ENCODE measurements at places on chromosomes 6 and 20.
A peak's percentile ranks its signal among the peaks of the same experiment; 100 is the strongest.

- no peak for DNase-seq
These were observed 207.5 kb downstream of the CLIC5 start for GRCh38 chr6:45808042-45808645.

- peak; percentile 64 for DNase-seq
These were observed 93.5 kb downstream of the CEBPB start for GRCh38 chr20:50283922-50284810.

- DNase-seq, result peak; percentile 67
These were observed 129.4 kb downstream of the BCAS1 start for GRCh38 chr20:53940907-53941545.

- DNase-seq, result no peak
These were observed 4.6 kb upstream of the CAPN11 start for GRCh38 chr6:44154067-44154466.

GRCh38 chr6:56764081-56764566 lies 121.4 kb upstream of the DST start:
- no peak for DNase-seq

DNA sequence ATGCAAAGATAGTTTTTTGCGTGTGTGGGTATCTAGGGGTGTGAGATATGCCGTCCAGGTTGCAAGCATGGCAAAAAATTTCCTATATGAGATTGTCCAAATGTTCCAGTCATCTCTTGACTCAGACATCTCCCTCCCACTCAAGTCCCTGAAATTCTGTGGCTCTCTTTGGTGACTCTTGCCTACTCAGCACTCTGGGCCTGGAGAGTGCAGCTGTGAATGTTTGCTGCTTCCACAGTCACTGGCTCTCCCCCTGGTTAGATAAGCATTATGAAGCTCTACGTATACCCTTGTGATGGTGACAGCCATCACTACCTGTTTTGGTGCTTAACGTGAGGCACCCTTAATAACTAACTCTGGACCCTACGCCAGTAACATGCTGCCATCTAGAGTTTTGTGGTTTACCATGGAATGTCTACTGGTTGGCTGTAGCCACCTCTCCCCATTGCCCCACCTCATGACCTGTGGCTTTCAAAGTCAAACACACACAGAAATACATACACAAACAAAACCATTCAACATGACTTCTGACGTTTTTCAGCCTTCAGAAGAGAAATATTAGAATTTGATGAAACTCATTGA lies 621.9 kb upstream of the CITED2 start:
- no peak for DNase-seq

DNA sequence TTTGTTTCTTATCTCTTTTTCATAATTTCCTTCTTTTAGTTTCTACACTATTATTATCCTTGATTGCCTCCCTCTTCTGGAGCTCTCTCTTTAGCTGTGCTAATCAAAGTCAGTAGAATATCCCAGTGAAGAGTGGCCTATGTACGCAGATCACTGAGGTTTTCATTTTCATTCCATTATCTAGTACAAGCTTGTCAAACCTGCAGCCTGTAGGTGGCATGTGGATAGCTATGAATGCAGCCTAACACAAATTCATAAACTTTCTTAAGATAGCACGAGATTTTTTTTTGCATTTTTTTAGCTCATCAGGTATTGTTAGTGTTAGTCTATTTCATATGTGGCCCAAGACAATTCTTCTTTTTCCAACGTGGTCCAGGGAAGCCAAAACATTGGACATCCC lies 825.7 kb upstream of the MAP3K7 start:
- DNase-seq, result no peak

DNA sequence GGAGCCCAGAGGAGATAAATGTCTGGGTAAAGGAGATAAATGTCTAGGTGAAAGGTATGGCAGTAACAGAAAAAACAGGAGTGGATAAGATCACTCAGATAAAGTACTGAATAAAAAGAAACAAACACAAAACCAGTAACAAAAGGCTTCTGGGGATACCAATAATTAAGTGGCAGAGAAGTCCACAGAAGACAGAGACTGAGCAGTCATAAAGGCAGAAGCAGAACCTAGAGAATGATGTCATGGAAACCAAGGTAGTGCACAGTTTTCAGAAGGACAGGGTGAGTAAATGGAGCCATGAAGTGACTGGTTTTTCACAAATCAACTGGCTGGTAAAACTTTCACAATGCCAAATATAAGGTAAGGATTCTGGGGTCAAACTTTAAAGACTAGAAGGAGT lies 80.9 kb upstream of the PLN start:
- DNase-seq, result no peak

- no peak for DNase-seq
These were observed 50.4 kb downstream of the BLOC1S5 start for GRCh38 chr6:8013763-8014162.

- DNase-seq, result no peak
These were observed 512.2 kb upstream of the SYNCRIP start for GRCh38 chr6:86154852-86155251.

DNA sequence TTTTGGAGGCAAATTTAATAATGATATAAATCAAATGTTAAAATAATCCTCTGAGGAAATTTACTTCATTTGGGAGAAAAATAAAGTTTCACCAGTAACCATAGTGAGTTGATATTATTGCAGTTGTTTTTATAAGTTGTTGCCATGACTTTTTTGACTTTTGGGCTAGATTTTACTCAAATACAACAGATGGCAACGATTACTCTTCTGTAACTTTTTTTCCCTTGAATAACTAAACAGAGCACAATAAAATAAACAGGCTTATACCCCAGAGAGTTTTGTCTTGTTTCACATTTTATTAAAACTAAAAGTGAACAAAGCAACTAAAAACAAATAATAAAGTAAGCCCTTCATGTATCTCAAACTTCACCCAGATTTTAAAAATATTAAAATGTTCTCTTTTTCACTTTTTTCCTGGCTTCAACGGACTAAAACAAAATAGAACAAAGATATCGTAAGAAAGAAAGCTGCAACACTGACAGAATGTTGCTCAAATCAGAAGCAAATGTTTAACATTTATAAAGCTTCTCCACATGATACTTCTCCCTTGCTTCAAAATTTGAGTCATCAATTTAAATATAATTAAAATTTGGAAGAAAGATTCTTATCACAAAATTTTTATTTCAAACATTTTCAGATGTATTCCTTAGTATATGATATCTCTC lies 42.5 kb upstream of the BMP5 start:
- peak; percentile 22 for DNase-seq

- no peak for DNase-seq
These were observed 2.5 kb upstream of the NPBWR2 start for GRCh38 chr20:64109831-64110391.

DNA sequence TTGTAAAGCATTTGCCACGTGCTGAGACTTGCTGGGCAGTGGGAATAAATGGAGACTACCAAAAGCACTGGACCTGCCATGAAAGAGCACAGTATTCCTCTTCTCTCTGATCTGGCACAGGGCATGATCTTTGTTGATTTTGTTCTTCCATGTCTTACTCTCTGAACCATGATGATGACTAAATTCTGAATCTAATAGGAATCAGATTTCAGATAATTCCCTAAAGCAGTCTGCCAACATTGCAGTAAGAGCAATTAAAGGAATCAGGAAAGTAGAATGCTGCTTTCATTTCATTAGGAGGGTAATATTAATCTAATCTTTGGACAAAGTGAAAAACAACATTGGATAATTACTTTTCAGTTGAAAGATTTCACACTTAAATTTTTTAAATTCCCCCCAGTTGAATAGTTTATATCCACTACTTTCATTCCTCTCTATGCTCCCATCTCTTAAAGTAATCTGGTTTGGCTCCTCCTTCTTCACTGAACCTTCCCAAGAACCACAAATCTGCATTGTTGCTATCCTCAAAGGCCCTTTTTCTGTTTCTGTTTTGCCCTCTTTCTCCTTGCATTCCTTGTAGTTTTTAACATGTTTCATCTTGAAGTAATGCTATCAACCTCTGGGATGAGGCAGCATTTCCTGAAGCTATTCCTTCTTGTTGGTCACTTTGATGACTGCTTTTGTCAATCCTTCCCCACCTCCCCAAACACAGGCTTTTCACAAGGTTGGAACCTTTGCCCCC lies 243.2 kb upstream of the TENT5A start:
- DNase-seq, result peak; percentile 69

GRCh38 chr20:30286157-30286556 lies 971.3 kb upstream of the DEFB115 start:
- DNase-seq, result no peak

GRCh38 chr6:6348256-6348655 lies 27.8 kb upstream of the F13A1 start:
- DNase-seq, result no peak

GRCh38 chr6:102742028-102742427 lies 1348.5 kb downstream of the GRIK2 start:
- no peak for DNase-seq

GRCh38 chr6:148577687-148578488 lies 168.9 kb upstream of the UST start:
- peak; percentile 93 for DNase-seq

GRCh38 chr6:170231293-170232185 lies 59.3 kb downstream of the DLL1 start:
- no peak for DNase-seq

Measured in foreskin fibroblast (primary cell).